ENCODE measurements at places on chromosomes 6 and 20.

DNA sequence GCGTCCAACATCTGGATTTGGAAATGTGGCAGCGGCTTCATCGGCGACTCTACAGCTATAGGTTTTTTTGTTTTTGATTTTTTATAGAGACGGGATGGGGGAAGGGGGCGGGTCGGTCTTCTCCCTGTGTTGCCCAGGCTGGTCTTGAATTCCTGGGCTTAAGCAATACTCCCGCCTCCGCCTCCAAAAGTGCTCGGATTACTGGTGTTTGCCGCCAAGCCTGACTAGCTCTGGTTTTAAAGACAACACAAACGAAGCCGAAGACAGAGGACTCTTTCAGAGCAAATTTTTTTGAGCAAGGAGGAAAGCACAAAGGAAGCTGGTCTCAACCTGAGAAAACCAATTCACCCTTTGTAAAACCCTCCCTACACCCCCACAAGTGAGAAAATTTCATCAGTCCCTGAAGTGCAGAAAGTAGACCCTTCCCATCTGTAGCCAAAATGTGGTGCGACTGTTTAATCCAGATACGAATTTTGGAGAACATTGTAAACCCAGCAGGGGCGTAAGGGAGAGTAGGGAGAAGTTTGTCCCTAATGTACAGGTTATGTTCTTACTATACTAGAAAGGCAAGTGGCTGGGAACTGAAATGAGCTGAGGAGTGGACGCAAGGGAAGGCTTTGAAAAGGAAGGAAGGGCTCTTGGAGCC lies 185.9 kb downstream of the TRIM27 start:
- DNase-seq, result no peak

- DNase-seq, result no peak
These were observed 291.1 kb downstream of the DHX35 start for GRCh38 chr20:39253051-39253755.

- no peak for DNase-seq
These were observed 7.6 kb downstream of the BTN2A2 start for GRCh38 chr6:26390531-26390930.

GRCh38 chr6:154246723-154247118 lies 109.9 kb downstream of the IPCEF1 start:
- DNase-seq, result no peak

DNA sequence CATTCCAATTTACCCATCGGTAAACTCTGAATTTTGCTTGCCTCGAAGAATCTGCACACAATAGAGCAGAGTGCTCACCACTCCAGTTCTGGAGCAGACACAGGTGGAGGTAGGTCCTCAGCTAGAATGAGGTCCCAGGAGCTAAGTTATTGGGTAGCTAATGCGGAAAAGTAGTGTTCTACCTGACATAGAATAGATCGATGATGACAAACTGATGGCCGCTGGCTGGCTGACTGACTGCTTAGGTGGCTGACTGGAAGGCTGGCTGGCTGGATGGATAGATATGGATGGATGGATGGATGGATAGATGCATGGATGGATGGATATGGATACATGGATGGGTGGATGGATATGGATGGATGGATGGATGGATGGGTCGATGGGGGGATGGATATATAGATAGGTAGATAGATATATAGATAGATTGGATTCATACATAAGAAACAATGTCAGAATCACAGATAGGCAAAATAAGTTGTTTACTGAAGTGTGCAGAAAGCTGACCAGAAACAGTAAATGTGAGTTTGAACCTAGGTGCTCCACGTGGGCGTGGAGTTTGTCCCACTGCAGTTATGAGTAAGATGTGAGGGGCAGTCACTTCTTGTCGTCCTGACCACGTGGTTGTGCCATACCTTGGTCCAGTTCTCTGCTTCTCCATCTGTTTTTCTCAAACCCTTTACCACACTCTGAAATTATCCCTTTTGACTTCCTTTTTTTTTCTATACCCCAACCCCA lies 62.1 kb downstream of the TBXT start:
- DNase-seq, result no peak

DNA sequence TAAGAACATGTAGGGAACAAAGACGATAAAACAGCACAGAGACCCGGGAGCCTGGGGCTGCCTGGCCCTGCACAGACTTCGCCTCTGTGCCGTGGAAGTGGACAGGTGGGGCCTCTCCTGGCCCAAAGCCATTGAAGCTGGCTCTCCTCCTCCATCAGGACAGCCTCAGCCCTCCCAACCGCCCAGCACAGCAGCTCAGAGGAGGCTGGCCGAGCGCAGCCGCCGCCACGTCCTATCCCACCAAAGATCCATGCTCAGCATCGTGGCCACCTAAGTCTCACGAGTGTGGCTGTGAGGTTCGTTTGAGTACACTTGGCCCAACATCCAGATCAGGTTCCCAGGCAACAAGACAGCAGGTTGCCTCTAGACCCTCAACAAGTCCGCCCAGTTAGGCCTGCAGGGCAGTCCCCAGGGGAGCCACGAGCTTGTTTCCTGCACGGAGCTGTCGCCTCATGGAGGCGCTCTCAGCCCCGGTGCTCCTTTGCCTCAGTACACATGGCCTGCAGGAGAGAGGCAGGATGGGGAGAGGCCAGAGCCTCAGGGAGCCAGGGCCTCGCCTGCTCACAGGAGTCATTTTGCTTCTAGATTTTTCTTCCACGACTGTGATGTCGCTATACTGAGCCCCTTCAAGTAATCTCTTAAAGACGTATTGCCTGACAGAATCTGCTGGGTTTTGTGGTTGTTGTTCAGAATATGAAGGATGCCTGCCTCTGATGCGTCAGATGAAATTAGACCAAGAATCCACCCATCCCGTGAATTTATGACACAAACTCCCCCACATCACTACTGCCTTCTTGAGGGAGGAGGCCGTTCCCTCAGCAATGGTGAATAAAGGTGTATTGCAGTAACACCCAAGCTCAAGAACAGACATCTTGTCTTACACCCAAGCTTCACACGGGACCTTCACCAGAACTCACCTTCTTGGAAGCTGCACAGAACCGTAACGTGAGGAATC lies 102.7 kb downstream of the RNASET2 start:
- DNase-seq, result no peak

DNA sequence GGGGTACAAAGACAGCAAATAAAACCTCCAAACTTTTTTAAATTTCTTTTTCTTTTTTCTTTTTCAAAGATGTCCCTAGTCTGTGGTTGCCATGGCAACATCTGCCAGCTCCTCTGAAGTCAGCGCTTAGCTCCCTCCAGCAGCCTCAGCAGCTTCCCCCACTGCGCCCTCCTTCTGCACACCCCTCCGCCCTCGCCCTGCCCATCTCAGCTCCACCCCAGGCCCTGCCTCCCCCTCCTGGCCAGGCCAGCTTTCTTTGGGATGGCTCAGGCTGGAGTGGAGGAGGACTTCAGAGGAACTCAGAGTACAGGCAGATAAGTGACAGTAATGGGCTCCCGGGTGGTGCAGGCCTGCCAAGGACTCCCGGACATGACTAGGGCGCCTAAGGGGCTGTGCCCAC lies 104.6 kb downstream of the LRFN2 start:
- no peak for DNase-seq

- DNase-seq, result no peak
These were observed 54.6 kb upstream of the PIM1 start for GRCh38 chr6:37115236-37115895.

Measured in activated CD4-positive, alpha-beta T cell treated with anti-CD3 and anti-CD28 coated beads, Interleukin-2, amount 50 U/mL, for 4 hours (primary cell).